Cortex of kidney (tissue), 1 donor: ENCODE measurements at places on chromosomes 7 and 10.

GRCh38 chr10:17872191-17873091, 63.3 kb downstream of the MRC1 start:
- no peak for DNase-seq

- no peak for DNase-seq
These were observed 128.7 kb downstream of the GNAI1 start for GRCh38 chr7:80263333-80263732.

DNA sequence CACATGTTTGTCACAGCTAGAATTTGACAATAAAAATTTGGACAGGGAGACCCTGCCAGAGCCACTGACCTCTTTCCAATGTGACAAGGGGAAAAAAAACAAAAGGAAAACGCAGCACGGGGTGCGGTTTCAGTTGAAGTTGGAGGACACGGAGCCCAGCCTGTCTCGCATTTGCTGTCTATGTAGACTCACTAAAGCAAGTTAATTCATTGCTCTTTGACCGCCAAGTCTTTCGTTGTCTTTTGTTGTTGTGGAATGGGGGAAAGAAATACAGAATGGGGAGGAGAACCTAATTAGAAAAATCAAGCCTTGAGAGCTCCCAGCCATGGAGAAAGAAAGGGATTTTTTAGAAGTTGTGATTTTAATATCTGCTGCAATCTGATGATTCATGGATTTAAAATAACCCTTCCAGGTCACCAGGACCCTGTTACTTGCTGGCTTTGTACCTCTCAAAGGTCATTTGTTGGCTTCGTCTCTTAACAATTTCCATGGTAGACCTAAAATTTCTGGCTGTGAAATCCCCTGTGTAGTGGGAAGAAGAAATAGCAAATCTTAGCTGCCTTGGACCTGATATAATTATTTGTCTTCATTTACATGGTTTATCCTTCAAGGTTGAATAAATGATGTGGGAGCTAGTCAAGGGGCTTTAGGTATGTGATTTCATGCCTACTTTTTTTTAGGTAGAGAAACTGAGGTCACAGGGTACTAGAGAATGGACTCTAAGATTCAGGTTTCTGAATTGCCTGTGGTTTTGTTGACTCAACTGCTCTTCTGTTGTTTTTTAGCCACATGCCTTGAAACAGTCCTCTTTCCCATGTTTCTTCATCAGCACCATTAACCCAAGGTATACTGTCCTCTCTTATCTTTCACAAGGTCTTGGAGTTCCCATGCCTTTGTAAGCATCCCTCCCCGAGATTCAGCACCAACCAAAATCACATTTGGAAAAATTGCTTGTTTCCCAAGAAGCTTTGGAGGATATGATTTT, 78.7 kb downstream of the TCF7L2 start:
- DNase-seq, result no peak

DNA sequence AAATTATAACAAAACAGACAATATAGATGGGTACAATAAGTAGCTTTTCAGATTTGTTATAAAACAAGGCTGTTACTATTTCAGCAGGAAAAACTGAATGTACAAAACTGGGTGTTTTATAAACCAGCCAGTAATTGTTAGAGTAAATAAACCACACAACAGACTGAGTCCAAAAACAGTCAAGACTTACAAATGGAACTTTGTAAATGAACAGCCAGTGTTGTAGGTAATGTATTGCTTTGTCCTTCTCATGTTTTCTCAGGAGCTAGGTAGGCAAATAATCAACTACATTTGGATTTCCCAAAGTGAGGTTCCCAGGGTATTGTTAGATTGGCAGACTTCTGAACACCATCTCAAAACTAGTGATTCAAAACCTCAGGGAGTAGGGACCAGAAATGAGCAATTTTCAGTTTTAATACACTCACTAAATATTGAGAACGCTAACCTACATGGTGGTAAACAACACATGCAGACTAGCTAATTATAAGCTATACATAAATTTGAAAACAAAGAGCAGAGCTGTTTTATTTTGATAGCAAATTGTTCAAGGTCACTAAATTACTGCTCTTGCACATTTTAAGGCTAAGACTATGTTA, 36.2 kb downstream of the HERPUD2 start:
- no peak for DNase-seq

GRCh38 chr10:33291053-33291592, 43.3 kb downstream of the NRP1 start:
- no peak for DNase-seq

GRCh38 chr10:57579926-57580325, 687.8 kb downstream of the IPMK start:
- DNase-seq, result no peak

DNA sequence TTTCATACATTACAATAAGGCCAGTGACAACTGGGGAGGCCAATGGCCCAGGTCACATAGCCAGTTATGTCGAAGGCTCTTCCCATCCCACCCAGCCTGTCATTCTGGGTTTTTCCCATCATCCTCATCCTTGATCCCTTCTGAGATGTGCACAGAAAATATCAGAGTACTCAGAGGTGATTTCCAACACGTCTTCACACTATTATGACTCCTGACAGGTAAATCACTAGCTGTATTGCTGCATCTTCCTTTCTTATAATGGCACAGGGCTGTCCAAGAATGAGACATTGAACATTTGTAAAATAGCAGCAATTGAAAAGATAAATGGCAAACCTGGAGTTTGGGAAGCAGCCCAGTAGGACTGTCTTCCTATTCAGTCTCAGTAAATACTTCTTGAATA, 159.9 kb downstream of the PLXNA4 start:
- no peak for DNase-seq

DNA sequence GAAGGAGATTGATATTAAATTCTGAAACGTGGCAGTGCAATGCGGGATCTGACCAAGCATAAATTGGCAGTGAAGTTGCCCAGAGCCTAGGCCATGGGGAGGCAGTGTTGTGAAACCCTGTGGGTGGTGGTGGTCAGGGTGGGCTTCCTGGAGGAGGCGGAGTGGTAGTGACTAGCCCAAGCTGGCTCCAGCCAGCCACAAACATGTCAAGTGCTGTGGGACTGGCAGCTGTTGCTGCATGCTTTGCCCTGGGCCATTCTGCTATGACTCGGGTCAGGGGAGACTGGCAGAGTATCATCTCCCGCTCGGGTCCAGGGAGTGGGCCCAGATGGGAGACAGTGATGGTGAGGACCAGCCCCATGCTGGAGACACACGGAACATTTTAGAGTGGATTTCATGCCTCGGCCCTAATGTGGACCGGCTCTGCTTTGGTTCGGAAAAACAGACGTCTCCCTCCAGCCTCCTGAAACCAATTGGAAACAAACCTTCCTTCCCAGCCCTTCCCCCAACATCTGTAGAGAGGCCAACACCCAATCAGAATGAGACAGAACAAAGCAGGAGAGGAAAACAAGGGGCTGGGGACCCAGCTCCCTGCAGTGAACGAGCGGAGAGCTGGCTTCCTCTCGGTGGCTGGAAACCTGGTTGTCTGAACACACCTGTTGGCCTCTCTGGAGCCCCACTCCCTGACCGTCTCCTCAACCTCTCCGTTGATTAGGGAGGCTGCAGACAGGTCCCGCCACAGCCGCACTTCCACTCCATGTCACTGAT, 58.2 kb downstream of the TMEM270 start:
- DNase-seq, result no peak

- no peak for DNase-seq
These were observed 64.6 kb downstream of the CUX1 start for GRCh38 chr7:101882005-101882421.

DNA sequence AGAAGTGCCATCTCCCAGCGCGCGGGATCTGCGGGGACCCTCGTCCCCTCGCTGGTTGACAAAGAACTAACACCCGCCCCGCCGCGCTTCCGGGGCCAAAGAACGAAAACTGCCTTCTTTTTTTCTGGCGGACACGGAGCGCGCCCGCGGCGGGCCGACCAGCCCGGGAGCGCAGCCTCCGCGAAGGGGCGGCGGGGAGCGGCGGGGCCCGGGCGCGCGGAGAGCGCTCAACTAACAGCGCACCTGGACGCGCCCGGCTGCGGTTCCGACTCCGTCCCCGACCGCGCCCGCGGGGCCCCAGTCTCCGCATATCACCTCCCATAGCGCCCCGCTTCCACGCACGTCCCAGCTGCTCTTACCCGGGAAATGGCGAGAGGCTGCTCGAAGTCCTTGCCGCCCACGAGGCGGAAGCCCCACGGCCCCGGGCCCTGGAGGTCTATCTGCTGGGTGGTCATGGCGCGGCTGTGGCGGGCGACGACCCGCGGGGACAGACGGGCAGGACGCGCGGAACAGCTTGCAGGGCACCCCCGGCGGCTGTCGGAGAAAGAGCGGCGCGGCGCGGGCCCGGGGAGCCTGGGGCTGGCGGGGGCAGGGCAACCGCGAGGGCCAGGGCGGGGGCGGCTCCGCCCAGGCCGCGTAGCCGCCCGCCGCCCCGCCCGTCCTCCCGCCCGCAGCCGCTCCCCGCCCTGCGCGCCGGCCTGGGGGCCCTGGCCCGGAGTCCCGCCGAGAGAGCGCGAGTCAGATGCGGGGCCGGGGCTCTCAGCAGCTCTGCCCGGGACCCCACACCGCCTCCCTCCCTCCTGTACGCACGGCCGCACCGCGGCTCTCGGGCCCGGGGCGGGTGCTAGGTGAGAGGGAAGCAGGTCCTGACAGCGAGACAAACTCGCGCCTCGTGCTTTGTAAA, at the start of gene PDLIM1:
TSS of gene PDLIM1 (minus strand) at position 543 of the 904 bp plus-strand sequence. CDS start at position 455, 88 bp downstream.
- DNase-seq, result peak; percentile 28

DNA sequence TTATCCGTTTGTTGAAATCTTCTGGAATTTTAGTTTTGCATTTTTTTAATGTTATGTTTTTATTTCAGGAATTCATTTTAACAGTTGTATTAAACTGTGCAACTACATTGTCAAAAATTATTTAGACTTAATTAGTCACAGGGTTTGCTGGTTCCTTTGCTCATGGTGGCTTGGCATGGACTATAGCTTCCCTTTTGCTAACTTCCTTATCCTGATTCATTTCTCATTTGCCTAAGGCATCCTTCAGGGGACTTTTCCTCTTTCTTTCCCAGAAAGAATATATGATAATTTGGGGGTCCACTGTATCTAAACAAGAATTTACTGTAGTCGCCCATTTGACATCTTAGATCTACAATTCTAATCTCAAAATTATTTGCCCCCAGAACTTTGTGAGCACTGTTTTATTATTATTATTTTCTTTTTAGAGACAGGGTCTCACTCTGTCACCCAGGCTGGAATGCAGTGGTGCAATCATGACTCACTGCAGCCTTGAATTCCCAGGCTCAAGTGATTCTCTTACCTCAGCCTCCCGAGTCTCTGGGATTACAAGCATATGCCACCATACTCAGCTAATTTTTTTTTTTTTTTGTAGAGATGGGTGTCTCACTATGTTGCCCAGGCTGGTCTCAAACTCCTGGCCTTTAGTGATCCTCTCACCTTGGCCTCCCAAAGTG, 13.9 kb downstream of the FIGNL1 start:
- no peak for DNase-seq

GRCh38 chr10:104731192-104731591, 90.1 kb downstream of the SORCS3 start:
- no peak for DNase-seq

DNA sequence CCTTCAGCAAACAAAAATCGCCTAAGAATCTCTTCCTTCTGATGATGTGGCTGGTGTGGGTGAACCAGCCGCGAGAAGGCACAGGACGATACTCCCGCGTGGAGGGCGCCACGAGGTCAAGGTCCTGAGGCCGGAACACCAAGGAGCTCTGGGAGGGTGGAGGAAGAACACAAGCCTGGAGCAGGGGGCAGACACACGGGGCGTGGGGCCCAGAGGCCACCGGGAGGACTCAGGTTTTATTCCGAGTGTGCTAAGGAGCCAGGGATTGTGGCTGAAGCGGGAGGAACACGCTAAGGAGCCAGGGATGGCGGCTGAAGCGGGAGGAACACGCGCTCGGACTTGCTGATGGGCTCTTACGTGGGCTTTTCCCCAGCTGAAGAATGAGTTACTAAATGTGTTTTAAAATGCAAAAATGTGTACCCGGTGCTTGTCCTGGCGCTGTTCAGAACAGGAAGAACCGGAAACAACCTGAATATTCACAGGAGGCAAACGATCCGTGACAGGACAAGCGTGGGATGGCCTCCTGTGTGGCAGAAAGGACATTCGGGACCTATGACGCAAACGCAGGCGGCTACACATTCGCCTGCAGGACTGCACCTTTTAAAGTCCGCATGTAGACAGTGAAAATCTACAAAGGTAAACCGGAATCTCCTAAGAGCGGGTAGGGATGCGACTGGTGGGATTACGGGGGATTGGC, 64.0 kb downstream of the MAD1L1 start:
- DNase-seq, result no peak

DNA sequence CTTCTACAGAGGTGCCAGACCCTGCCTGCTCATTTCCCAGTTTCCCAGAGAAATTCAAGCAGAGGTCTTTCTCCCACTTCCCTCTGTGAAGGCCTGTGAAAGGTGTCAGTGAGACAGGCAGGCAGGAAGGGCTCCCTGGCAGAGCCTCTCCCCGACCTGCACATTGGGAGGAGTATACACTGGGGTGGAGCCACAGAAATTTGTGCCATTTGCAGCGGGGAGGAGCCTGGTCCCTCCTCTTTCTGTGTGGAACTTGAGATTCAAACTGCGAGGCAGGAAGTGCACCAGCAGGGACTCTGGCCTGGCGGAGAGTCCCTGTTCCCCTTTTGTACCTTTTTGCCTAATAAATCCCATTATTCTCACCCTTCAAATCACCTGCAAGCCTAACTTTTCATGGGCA, 54.6 kb upstream of the OPN4 start:
- no peak for DNase-seq

GRCh38 chr10:26780106-26780792, 80.5 kb downstream of the ABI1 start:
- DNase-seq, result no peak

DNA sequence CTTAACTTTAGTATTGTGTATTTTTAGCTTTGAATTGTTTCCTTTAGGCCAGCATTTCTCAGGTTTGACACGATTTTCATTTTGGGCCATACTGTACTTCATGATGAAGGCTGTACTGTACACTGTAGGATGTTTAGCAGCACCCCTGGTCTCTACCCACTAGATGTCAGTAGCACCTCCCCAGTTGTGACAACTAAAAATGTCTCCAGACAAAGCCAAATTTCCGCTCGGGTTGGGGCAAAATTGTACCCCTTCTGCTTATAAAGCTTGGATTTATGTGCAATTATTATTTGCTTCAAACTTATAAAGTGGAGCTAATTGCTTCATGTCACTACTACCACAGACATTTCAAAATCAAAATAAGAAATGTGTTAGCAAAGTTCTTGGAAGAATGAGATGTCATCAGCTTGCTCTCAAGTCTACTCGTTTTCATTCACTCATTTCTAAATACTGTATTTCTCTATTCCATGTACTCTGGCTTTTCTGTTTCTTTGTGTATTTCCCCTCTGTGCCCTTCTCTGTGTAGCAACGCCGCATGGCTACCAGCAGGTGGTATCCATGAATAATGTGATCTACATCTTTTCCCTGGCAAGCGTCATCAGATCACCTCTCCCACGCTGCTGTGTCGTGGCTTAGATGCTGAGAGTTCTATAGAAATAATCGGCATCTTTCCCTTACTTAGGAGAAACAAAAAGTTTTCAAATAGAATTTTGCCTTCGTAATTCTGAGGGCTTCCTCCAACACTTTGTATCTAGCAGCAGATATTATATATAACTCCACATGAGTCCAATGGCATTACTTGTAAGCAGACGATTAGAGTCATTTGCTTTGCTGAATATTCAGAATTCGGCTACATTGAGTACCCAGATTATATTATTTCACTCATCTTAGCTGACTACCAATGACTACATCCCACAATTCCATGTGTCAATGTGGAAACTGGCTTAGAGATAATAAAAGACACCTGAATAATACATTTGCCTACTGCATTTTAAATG, 47.8 kb upstream of the CALCR start:
- no peak for DNase-seq
